B cell (primary cell): ENCODE measurements at places on chromosomes 12 and 14. TPM values are rescaled to one million over a fixed set of nuclear protein-coding genes. Genes with fewer than 3 reads are reported as not detected.

- H3K4me3 ChIP-seq: no peak overlapping the region
- H3K27ac ChIP-seq: no peak overlapping the region
Measured at GRCh38 chr12:120980800-120981368, 2.5 kb downstream of the HNF1A start.

DNA sequence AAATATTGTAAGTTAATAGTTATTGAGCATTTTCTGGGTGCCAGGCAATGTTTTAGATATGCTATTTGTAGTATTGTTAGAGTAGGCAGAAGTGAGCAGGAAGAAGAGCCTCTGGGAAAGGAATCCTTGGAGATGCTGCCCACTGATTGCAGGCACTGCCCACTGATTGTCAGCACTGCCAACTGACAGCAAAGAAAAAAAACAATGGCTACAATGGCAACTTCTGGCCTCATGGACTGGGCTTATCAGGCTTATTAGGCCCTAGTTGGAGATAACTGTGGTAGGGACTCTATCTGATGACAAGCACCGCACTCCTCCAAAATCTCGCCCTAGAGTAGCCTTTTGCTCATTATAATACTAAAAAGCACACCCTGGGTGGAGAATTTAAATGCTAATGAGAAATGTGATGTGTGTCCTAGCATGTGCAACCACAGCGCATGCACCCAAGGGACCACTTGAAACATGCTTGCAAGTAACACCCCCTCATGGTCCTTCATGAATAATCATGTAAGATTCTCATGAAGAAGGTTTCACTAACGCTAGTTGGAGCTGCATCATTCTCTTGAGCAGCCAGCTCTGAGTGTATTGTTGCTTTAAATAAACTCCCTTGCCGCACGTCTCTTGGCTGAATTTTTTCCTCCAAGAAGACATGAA, 103.5 kb upstream of the PPP4R3A start:
- no peak overlapping the region for H3K27ac ChIP-seq
- H3K4me3 ChIP-seq: no peak overlapping the region
- no peaks in the 10 kb centered on the region for H3K36me3 ChIP-seq
- H3K27me3 ChIP-seq: no peaks in the 10 kb centered on the region

- H3K4me3 ChIP-seq: no peak overlapping the region
- H3K4me1 ChIP-seq: no peaks in the 10 kb centered on the region
- DNase-seq: no peak
- no peaks in the 10 kb centered on the region for H3K27me3 ChIP-seq
- no peak overlapping the region for H3K27ac ChIP-seq
Measured at GRCh38 chr12:65535946-65536345, 257.5 kb downstream of the MSRB3 start.

GRCh38 chr14:23402296-23403138, 5.6 kb downstream of the MYH6 start:
- no peak overlapping the region for H3K27ac ChIP-seq
- H3K4me3 ChIP-seq: no peak overlapping the region
- H3K4me1 ChIP-seq: peaks cover 4% of the 10 kb centered on the region
- no peak for DNase-seq

GRCh38 chr12:124863416-124864325, at the start of gene SCARB1:
Gene SCARB1, minus strand, starts transcription at chr12:124863864. Its CDS starts 144 bp downstream, at chr12:124863720.
- no peaks in the 10 kb centered on the region for H3K27me3 ChIP-seq
- peaks cover 31% of the 10 kb centered on the region for H3K4me1 ChIP-seq
- peak within 1 kb of the TSS; percentile 63 for H3K27ac ChIP-seq
- DNase-seq: peak; percentile 87
- peak within 1 kb of the TSS; percentile 78 for H3K4me3 ChIP-seq

The GZMH gene
- total RNA-seq: 0.80 TPM in 1 of 2 replicates, not detected in the other

The PTPRO gene
- total RNA-seq: 17.8 and 23.1 TPM in 2 replicates
